ENCODE measurements at places on chromosomes 3 and 15.

DNA sequence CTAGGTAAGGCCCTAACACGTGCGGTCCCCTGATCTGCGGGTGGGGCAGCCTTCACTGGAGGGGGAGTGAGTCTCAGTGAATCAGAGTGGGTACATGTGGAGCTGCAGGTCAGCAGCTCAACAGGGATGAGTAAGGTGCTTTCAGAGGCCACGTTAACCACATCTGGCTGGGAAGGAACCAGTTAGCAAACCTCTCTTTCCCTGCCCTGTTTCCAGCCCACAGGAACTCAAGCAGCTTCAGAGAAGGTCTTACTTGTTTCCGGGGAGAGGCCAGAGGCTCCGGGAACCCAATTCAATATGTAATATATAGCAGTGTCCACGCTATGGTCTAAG is 175.3 kb downstream of the XXYLT1 start:
- DNase-seq, result no peak

DNA sequence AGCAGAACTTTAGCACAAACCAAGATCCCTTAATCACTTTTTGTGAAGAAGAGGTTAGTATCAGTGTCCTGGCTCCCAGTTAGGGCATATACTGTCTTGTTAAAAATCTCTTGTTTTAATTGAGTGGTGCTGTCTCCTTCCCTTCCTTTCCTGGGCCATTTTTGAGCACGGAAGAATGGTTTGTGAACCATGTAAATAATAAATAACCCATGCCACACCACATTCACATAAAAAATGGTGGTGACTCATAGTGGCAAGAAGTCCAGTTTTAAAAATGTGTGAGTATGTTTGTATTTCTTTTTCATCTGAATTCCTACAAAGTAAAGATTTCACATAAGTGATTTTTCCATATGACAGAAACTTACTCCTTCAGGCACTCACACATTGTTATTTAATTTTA is 59.1 kb upstream of the SPRED1 start:
- no peak for DNase-seq

DNA sequence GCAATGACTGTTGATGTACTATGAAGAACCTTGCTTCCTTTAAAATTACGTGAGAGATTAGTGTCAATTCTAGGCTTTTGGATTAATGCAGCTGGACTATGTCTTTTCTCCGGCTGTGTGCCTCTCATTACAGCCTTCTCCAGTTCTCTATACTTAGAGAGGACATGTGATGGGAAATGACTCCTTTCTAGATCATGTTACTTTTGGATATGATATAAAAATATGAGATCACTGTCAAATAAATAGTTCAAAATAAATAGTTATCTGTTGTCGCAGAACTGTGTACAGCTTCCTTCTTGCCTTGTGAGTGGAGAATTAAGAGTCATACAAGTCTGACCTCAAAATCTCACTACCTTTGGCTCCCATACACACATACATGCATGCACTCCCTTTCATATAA is 592.4 kb downstream of the DIPK2A start:
- no peak for DNase-seq

GRCh38 chr15:86444527-86444926 is 364.9 kb downstream of the AGBL1 start:
- DNase-seq, result no peak

DNA sequence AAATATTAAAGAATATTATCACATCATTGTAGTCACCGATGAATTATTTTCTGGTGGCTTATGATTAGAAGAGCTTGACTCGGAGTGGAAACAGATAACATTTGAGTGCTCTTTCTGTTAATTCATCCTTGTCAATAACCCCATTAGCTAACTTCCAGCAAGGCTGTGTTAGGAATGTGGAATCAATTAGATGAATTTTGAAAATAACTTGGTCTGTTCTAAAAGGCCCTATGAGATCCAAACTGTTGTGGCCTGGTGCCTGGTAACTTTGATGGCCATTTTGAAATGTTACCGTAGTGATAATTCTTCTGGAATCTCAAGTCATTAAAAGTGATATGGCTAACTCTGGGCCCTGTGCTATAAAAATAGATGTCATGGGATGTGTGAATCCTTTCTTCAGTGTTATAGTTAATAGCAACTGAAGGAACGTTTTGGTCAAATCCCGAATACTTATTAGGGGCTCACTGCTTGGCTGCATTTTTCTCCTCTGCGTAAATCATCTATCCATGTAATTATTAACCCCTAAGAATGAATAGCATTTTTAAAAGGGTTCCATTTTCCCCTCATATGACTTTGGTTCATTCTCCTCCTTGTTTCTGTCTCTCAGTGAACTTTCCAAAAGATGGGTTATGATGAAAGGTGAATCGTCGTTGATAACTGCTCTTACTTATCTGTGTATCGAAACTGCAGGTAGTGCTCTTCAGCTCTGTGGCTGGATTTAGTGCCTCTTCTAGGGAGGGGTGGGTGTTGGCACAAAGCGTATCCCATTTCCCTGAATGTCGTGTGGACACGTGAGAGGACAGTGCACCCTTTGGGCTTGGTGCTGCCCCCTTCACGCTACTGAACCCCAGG is 82.7 kb downstream of the IGF1R start:
- no peak for DNase-seq

- DNase-seq, result no peak
Measured at GRCh38 chr3:79253271-79253670, 514.5 kb downstream of the ROBO1 start.

Data from urinary bladder (tissue), 4 donors.